NCI-H1930 (cell line): ENCODE measurements at places on chromosomes 1 and 21.

- no peak for DNase-seq
Observed at GRCh38 chr1:175713381-175713780, 30.0 kb downstream of the TNR start.

- no peak for DNase-seq
Observed at GRCh38 chr1:27033043-27033746, 20.5 kb upstream of the TENT5B start.

DNA sequence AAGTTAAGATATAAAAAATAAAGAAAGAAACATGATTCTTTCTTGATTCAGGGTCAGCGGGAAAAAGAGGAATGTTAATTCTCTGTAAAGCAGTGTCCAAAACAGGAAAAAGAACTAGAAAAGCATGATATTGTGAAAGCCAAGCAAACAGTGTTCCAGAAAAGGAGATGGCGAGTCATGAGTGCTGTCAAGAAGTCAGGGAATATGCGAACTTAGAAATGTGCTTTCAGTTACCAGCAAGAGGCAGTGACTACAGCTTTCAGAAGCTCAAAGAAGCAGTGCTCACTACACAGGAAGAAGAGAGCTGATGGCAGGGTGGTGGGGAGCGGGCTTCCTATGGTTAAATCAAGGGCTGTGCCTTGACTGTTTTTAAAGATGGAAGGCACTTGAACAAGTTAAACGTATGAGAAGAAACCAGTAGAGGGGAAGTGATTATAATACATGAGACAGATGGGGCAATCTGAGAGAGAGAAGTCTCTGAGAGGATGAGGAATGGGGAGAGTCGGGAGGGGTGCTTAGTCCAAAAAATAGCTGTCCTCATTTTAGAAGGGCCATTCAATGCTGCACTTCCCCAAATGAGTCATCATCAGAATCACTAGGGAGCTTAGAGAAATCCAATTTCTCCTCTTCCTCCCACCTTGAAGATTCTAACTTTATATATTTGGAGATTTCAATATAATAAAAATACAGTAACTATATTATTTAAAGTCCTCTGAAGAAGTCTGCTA is 90.4 kb downstream of the KCNK1 start:
- no peak for DNase-seq

- no peak for DNase-seq
Observed at GRCh38 chr1:183278739-183279591, 92.9 kb downstream of the LAMC2 start.

GRCh38 chr1:20143734-20144565 is 4.8 kb downstream of the PLA2G2F start:
- DNase-seq: no peak

- DNase-seq: no peak
Observed at GRCh38 chr1:59486615-59487014, 189.7 kb downstream of the FGGY start.

GRCh38 chr1:72846476-72847278 is 564.3 kb upstream of the NEGR1 start:
- DNase-seq: no peak

DNA sequence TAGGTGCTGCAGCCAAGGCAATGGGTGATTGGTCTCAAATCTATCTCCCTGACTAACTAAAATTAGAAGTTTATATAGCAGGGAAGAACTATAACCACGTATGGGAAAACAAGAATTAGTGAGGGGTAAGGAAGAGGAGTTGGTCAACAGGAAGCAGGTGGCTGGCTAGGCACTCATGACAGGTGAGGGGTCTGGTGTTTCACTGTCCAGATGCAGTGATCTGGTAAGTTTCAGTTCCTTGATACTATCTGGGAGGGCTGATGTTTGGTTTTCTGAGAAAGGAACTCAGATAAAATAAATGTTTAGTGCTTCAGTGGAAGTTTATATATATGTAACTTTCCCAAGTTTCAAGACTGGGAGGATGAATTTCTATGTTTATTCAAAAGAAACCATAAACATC is 11.6 kb upstream of the POU2F1 start:
- no peak for DNase-seq

GRCh38 chr1:29032841-29033240 is 90.9 kb downstream of the TMEM200B start:
- DNase-seq: no peak

- no peak for DNase-seq
Observed at GRCh38 chr1:232327899-232328298, 302.0 kb downstream of the SIPA1L2 start.

- DNase-seq: no peak
Observed at GRCh38 chr1:166902279-166902678, 26.2 kb upstream of the TADA1 start.

- DNase-seq: no peak
Observed at GRCh38 chr1:1788136-1788535, 9.9 kb upstream of the NADK start.

- no peak for DNase-seq
Observed at GRCh38 chr21:42093991-42094421, 22.9 kb downstream of the UMODL1 start.

GRCh38 chr1:12426030-12426429 is 192.0 kb downstream of the DHRS3 start:
- no peak for DNase-seq

DNA sequence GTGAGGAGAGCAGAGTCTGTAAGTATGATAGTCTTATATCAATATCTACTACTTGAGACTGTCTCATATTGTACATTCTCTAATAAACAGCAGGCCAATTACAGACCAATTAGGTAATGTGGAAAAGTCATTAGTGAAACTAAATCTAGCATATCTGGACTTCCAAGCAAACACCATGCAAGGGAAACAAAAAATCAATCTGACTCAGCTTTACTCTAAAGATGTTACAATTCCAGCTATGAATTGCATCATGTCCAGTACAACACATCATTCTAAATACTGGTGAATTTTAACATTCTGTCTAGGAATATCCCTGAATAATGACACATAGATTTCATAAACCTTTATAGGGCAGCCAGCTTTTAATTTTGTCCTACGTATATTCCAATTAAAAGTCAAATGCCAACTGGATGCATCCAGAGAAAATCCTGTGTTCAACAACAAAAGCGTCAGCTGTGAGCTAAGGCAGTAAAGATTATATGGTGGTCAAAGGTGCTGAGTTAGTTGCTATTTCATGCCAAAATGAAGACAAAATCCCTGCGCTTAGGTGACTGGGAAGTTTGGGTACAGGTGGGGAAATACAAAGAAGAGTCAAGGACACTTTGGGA is 159.3 kb downstream of the TTLL7 start:
- DNase-seq: no peak

DNA sequence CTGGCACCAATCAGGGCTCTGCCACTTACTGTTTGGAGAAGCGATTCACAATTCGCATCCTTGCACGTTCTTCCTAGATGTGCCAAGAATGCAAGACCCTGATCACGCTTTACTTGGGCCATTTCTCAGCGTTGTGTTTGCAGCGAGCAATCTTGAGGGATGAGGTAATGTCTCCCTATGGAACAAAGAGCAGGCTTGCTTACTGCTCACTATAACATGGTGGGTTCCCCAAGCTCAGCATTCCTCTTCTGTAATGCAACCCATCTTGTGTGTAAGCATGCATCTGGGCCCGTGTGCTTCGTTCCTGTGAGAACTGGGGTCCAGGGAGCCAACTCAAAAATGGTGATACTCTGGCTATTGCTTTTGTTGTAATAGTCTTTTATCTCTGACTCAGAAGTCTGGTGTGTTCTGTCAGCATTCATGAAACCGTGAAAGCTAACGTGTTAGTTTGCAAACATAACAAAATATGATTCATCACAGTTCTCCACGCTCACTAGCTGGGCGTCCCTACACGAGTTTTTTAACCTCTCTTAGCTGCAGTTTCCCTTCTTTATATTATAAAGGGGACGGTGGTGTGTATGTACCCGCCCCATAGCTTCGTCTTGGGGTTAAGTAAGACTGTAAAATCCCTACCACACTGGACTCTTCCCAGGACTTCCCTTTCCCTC is 33.3 kb downstream of the DNTTIP2 start:
- DNase-seq: peak; percentile 8

DNA sequence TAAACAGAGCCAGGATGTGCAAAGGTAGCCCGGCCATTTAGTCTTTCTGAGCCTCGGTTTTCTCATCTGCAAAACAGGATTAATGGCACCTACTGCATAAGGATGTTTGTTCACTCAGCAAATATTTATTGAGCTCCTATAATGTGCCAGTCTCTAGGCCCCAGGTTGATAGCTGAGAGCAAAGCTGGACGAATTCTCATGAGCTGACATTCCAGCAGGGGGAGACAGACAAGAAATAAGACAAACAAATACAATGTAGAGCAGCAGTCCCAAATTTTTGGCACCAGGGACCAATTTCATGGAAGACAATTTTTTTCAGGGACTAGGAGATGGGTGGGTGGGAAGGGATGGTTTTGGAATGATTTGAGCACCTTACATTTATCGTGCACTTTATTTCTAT is 74.3 kb upstream of the PAX7 start:
- DNase-seq: peak; percentile 0

GRCh38 chr1:57678138-57678537 is 254.3 kb upstream of the DAB1 start:
- no peak for DNase-seq

GRCh38 chr1:80656641-80657040 is 1144.1 kb upstream of the ADGRL2 start:
- no peak for DNase-seq

DNA sequence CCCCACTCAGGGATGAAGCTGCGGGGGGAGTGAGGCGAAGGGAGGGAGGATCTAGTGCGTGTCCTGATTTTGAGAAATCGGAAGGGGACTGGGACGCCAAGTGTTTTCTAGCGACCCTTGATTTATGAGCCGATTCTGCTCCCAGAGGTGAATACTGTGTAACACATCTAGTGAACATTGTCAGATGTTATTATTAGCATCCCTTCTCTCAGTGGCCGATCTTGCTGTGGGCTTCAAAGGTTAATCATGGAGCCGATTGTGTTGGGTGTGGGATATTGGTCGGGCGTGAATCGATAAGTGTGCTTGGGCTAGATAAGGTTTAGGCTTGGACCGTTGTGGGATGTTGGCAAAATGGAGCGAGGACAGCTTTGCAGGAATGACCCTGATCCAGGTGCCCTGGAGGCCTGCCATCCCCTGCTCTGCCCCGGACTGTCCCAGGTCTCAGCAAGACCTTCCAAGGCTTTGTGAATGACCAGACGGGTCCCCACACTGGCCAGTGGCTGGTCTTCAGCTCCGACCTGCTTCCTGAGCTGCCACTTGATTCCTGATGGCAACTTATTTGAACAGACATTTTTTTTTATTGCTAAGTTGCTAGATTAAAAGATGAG is 2.2 kb downstream of the AJAP1 start:
- no peak for DNase-seq

DNA sequence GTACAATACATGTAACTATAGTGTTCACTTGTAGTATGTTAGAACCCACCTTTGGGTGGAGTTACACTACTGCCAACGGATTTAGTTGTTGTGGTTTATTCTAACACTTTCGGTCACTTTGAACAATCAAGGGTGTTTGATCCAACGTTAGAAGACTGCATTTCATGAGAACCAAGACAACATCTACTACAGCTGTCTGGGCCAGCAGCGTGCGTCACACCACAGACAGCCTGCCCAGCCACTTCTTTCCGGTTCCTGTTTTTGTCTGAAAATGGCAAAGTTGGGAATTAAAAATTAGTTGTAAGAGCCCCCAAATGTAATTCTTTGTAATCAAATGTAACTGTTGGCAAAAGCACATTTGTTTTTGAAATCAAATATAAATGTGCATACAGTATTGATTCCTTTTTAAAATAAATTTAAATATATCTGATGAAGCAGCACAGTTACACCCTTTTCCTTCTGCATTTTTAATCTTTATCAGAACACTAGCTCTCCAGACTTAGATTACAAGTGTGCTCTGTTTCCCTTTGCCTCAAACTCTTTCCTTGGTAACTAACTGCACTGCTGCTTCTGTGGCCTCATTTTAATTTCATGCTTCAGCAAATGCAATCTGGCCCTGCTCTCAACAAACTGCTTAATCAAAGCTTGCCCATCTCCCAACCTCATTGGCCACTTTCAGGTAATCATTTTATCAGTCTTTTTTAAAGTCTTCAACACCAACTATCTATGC is 86.6 kb upstream of the DPH5 start:
- DNase-seq: no peak

DNA sequence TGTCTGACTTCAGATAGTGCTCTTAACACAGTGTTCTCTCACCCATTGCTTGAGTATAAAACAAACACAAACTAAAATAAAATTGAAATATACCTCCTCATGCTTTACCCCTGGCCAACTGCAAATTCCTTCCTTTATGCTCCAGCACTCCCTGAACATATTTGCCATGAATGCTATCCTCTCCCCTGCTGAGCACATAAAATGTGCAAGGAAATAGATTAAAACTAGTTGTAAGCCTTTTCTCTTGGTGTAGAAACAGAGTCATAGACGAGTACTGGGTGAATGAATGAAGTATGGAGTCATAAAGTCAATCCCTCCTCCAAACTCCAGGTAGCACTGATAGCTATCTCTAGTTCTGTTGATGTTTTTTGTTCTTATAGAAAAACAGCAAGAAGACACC is 2.6 kb downstream of the GPR161 start:
- DNase-seq: no peak

DNA sequence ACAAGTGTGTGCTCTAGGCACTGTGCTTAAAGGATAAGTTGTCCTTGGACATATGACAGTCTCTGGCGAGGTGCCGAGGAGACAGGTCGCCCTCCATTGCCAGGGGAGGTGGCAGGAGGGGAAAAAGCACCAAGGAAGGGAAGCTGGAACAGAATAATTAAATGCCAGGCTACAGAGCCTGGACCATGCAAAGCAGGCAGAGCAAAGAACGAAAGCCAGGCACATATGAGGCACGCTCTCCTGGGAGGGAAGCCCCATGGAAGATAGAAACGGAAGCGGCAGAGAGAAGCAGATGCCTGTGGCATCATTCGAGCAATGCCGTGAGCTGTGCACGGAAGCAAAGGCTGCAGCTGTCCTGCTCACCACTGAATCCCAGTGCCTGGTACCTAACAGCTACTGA is 91.2 kb downstream of the JAK1 start:
- DNase-seq: no peak

GRCh38 chr1:186775881-186776560 is 52.7 kb upstream of the PLA2G4A start:
- DNase-seq: no peak

- no peak for DNase-seq
Observed at GRCh38 chr1:45291716-45292115, 35.0 kb upstream of the HPDL start.

GRCh38 chr1:91583326-91583755 is 82.7 kb downstream of the CDC7 start:
- DNase-seq: no peak
